GM04503 (cell line): ENCODE measurements at places on chromosomes 5 and 9.

DNA sequence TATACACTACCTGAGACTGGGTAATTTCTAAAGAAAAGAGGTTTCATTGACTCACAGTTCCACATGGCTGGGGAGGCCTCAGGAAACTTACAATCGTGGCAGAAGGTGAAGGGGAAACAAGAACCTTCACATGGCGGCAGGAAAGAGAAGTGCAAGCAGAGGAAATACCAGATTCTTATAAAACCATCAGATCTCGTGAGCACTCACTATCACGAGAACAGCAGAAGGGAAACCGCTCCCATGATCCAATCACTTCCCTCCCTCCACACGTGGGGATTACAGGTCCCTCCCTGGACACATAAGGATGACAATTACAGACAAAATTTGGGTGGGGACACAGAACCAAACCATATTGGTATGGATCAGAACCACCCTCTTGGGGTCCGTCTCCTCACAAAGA is 44.2 kb upstream of the SPIN1 start:
- DNase-seq: no peak

DNA sequence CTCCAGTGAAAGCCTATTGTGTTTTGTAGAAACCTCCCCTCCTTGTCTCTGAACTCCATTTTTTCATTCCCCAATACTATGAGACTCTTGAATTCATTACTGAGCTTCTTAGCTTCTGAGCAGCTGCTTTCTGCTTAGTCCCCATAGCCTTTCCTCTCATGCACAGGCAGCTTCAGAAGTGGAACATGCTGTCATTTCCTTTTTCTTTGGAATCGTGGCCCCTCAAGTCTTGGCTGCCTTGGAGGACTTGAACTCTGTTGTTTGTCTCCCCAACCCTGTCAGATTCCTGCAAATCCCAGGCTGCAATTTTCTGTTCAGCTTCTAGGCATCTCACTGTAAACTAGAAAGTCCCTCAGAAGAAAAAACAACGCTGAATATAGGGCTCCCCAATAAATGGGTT is 268.5 kb downstream of the ARRDC3 start:
- DNase-seq: no peak

GRCh38 chr9:123555646-123556045 is 199.6 kb downstream of the CRB2 start:
- DNase-seq: no peak

GRCh38 chr9:29449306-29449705 is 1876.0 kb upstream of the C9orf72 start:
- no peak for DNase-seq

DNA sequence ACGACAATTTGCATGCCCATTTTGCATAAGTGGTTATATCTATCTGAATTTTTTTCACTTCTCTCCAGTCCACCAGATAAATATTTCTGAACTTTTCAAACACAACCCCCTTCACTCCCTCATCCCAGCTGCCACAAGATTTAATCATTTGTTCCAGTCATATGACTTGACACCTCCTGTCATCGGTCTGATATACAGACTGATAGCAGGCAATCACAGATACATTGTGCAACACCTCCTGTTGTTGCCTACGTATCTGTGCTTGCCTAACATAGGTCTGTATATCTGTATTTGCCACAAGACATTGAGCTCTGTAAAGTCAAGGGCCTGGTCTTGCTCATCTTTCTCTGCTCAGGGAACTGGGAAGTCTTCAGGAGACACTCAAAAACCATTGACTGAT is 65.6 kb downstream of the GNA14 start:
- no peak for DNase-seq

- DNase-seq: no peak
Observed at GRCh38 chr5:123047706-123048105, 11.2 kb upstream of the PPIC start.

- no peak for DNase-seq
Observed at GRCh38 chr5:136113606-136114005, 19.0 kb upstream of the SMAD5 start.

DNA sequence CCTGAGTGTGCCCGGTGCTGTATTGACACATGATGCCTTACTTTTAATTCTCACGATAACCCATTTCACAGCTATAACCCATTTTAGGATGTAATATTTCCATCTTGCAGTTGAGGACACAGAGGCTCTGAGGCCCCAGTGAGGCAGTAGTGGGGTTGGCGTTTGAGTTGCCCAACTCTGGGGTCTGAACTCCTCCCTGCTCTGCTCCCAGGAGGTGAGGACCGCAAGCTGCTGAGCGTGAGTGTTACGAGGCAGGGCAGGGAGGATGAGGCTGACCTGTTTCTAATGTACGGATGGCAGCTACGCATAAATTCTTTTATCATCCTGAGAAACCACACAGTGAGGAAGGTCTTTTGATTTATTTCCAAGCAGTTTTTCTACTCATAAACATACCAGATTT is 11.4 kb downstream of the LRRC8A start:
- DNase-seq: no peak

- DNase-seq: no peak
Observed at GRCh38 chr9:136981588-136982231, 1.1 kb upstream of the LCNL1 start.

DNA sequence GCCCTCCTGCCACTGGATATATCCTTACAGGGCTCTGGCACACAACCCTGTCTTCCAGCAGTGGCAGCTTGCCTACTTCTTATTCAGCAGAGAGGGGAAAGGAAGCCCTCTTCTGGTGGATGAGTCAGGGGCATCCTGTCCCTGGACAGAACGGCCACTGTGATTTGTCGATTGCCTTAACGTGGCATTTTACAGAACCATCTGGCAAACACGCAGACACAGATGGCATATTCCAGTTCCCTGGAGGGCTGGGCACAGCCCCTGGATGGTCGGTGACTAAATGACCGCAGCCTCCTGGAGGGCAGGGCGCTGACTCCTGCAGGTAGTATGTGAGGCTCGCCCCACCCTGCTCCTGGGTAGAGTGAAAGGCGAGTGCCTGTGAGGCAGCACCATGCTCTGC is 62.1 kb downstream of the DCP2 start:
- DNase-seq: no peak

DNA sequence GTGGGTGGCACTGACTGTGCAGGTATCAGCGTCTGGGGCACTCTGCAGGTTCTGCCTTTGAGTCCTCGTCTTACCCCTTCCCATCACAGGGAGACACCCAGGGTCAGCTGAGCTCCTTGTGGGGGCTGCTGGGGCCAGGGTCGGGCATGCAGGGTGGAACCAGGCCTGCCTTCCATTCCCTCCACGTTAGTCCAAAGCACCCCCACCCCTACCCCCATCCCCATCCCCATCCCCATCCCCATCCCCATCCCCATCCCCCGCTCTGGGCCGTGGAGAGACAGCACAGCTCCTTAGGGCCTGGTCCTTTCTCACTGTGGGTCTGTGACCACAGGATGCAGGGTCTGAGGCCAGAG is 1.6 kb upstream of the PITX1 start:
- DNase-seq: no peak

DNA sequence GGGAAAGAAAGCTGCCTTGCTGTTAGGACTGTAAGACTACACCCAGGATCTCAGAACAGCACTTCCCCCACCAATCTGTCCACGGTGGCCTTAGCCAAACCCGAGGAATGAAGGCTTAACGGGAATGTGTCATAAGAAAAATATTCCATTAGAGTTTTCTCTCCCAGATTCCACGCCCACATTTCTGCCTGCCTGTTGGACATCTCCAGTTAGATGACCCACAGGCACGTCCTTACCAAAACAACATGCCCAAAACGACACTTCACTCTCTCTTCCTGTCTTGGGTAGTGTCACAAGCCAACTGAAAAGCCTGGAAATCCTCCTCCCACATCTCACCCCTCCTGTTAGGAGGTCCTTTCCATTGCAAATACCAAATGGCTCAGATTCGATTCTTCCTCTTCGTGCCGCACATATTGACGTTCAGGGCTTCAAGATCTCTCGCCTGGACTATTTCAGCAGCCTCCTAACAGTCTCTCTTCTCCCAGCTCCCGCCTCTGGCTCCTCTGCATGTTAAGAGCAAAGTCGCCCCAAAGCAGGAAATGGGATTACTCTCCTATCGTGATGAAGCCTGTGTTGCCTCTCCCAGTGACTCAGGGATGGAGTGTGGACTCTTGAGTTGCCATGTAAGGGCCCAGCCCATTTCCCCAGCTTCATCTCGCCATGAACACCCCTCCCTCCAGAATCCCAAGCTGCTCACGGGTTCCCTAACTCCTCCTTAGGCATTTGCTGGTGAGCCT is 159.3 kb downstream of the NR3C1 start:
- DNase-seq: peak; percentile 97

DNA sequence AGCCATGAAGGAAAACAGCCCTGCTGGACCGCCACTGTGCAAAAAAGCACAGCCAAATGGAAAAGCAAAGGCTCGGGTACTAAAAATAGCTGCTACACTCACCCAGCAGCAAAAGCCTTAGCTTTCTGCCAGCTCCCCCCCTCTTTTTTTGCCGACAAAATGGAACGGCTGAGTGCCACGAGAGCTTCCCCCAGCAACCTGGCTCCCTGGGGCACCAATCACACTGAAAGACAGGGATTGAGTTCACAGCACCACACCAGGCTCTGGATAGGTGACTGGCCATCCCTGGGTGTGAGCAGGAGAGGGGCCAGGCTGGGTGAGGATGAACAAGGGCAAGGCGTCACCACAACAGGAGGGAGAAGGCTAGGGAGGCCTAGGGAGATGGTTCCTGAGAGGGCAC is 66.7 kb downstream of the SIL1 start:
- no peak for DNase-seq

GRCh38 chr9:133685653-133686609 is 49.8 kb downstream of the DBH start:
- DNase-seq: no peak

- peak; percentile 56 for DNase-seq
Observed at GRCh38 chr5:148972974-148973374, 89.9 kb downstream of the SH3TC2 start.

DNA sequence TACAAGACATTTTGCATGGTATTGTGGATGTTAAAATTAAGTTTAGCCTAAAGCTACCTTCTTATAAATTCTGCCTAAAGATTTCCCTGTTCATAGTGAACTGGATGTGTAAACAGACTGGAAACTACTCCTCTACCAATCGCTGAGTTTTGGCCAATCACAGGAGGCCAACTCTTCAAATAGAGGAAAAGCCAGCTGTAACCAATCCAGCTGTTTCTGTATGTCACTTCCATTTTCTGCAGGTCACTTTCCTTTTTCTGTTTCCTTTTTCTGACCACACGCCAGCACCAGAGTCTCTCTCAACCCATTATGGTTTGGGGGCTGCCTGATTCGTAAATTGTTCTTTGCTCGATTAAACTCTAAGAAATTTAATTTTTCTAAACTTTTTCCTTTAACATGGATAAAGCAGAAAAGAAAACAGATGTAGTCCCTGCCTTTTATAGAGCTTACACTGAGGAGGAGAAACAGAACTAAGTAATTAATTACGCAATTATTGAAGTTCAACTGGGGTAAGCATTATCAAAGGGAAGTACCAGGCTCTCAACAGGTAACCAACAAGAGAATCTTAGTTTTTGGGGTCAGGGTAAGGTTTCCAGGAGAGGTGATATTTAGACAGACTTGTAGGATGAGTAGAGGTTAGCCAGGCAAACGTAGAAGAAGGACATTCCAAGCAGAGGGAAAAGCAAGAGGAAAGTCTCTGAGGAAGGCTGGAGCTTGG is 27.7 kb downstream of the RANBP3L start:
- no peak for DNase-seq

GRCh38 chr5:176679365-176680225 is 32.3 kb downstream of the TSPAN17 start:
- DNase-seq: no peak

DNA sequence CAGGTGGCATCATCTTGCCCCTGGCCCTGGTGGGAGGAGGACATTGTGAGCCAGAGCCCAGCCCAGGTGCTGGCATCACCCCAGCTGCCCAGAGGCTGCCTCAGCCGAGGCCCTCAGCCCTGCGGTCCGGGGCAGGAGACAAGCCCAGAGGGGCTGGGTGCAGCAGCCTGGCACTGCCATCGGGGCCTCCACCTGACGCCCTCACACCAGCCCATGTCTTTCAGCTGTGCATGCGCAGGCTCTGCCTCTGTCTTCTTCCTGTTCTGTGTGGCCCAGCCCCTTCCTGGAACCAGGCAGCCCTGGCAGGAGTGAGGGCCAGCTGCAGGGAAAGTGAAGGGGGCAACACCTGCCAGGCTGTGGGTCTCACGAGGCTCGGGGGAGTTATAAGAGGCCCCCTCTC is 4.8 kb upstream of the CEL start:
- no peak for DNase-seq

GRCh38 chr5:125703616-125704015 is 719.6 kb upstream of the GRAMD2B start:
- no peak for DNase-seq

DNA sequence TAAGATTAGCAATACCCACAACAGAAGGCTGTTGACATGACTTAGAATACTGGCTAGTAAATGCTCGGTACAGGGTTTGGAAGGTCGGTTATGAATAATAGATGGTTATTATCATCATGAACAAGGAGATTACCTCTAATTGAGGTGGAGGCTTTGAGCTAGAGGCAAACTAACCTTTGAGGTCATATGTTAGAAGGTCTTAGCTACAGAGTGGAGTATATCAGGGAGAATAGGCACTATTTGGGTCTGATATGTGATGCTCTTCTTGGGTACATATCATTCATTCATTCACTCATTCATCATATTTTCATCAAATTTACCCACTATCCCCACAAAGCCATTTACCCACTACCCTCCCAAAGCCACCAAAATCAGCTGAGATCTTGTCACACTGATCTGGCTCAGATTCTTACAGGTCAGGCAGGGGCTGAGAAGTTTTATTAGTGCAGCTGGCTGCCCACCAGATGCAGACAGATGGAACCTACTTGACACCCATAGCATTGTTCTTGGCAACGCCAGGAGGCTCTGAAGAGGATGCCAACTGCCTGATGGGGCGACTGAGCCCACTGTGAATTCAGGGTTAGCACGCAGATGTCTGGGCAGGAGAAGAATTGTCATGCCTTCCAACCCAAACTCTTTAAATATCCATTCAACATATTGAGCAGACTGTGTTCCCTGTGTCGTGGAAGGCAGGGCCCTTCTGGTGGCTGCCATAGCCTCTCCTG is 90.2 kb upstream of the SH3PXD2B start:
- DNase-seq: no peak

- no peak for DNase-seq
Observed at GRCh38 chr5:154038261-154038706, 426 bp downstream of the FAM114A2 start.

GRCh38 chr9:7963026-7963425 is 163.4 kb upstream of the DMAC1 start:
- no peak for DNase-seq
